ENCODE measurements at places on chromosomes 2 and 18.

- no peak for DNase-seq
These were observed 27.2 kb downstream of the STEAP3 start for GRCh38 chr2:119250718-119251290.

GRCh38 chr2:236582968-236583367 is 13.3 kb downstream of the ACKR3 start:
- DNase-seq: no peak

DNA sequence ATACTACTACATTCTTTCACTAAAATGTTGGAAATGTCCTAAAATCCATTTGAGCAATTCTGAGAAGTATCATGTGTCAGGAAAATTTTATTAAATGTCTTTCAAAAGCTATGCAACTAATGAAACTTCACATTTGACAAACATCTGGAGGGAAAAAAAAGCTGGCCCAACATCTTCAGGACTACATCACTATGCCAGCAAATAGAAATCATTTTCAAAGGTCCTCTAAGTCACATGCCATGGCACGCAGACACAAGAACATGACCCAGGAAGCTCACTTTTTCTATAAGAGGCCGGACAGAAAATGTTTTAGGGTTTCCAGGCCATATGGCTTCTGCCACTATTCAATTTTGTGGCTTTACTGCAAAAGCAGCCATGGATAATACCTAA is 11.6 kb downstream of the KANSL3 start:
- no peak for DNase-seq

DNA sequence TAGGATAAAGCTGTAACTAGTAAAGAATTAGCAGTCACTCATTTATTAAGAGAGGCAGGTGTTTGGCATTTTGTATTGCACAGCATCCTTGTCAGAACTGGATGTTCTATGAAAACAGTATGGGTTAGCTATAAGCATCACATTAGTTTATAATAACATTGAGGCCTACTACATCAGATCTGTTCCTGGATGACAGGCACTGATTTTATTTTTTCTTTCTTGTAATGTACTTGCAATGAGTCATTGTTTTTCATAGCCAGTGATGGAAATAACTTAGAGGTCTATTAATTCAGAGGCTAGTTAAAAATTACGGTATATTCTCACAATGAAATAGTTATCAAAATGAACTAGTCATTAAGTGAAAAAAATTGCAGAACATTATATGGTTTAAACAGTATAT is 13.0 kb upstream of the RMDN2 start:
- DNase-seq: no peak

DNA sequence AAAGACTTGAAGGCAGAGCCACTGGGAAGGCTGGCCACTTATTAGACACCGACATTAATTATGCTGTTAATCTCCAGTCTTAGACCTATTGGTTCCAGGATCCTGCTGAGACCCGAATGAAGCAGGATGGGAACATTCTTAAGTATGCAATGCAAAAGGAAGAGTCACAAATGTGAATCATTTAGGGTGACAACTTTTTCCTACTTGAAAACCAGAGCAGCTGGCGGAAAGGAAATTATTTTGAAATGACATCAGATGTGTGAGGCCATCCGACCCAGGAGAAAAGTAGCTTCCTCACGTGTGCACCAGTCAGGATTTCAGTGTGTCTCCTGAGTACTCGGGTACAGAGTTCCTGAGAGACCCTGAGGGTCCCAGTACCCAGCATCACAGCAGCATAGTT is 222.9 kb upstream of the NCKAP5 start:
- no peak for DNase-seq

DNA sequence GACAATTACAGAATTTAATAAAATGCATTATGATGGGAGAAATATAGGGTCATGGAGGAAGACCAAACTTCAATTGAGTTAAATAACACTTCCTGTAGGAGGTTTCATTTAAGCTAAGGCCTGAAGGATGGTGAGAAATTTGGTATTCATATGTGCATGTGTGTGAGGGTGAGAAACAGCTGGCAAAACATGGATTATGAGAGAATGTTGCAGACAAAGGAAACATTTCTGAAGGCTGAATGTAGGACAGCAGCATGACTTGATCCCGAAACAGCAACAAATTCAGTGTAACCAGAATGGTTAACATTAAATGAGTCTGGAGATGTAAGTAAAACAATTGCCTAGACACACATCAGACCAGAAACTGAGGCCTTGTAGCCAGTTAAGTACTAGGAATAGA is 630.8 kb downstream of the NR4A2 start:
- DNase-seq: no peak

DNA sequence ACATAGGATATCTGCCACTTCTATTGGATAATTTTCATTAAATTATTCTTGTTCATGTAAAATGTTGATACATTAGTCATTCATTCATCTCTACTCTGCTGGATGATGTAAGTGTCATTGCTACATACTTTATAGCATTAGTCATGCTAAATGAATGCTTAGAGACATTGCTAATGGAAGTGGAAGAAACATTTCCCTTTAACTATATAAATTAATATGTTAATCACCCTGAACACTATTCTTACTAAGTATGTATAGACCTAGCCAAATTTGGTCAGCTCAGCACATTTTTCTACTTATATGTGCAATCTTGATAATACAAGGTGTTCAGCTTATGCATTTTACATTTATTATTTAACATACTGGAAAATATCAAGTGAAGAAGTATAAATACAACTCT is 160.2 kb downstream of the DPP4 start:
- no peak for DNase-seq

All from ureter (tissue), 1 donor.